Right ventricle myocardium superior (tissue), 1 donor: ENCODE measurements at places on chromosomes 3 and 15. TPM values are rescaled to one million over a fixed set of nuclear protein-coding genes. Genes with fewer than 3 reads are reported as not detected.

The CADPS gene
- 11.3 TPM for total RNA-seq

The SAMMSON gene
- total RNA-seq, result not detected

The EPHA3 gene
- 3.5 TPM for total RNA-seq

The RAB6B gene
- total RNA-seq, result 48.5 TPM

The CPNE4 gene
- total RNA-seq, result 52.3 TPM

The DUSP7 gene
- 23.2 TPM for total RNA-seq

The PPP1R14D gene
- not detected for total RNA-seq

DNA sequence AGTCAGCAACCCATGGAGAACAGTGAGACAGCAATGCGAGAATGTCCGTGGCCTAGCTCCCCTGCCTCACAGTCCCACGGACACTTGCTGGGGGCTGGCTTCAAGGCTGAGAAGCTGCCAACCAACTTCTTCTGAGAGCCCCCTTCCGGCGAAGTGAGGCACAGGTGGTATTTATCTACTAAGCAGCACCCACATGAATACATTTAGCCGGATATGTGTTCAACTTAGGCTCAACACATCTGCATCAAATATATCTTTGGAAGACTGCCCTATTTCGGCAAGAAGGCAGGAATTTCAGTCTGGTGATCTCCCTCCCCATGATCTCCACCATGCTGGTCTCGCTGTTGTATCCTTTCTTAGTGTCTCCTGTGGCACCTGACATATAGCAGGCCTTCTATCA, 340.9 kb upstream of the NR2E3 start:
- no peak for DNase-seq

GRCh38 chr15:42919799-42920518, 619 bp downstream of the TTBK2 start:
- DNase-seq, result peak; percentile 59

GRCh38 chr3:10370429-10370828, 49.5 kb upstream of the SEC13 start:
- DNase-seq, result peak; percentile 38

- peak; percentile 69 for DNase-seq
Observed at GRCh38 chr15:74768771-74769342, 13.0 kb upstream of the CSK start.

DNA sequence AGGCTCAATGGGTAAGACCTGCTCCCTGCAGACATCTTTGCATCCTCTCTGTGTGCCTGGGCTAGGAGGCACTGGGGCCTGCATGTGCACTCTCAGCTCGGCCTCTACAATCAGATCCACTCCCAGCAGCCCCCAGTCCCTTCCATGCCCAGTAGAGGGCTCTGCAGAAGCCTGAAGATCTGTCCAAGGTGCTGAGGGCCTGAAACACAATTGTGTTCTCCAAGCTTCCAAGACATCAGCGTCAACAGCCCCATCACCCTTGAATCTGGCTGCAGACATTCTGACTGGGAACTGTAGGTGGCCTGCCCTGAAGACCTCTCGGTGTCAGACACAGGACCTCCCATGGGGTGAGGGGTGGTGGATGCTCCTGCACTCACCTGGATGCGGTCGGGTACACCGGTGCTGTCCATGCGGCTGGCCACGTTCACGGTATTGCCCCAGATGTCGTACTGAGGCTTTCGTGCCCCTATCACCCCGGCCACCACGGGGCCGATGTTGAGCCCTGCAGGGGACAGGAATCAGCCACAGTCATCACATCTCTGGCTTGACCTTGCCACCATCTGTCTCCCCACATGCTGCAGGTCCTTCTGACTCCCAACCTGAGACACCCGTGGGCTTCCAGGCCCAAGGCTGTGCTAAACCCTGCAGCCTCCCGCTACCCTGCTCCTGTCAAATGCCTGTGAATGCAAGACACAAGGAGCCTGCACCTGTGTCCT, 84.7 kb downstream of the SEC22A start:
- no peak for DNase-seq

- DNase-seq, result no peak
Observed at GRCh38 chr3:109687626-109688025, 350.3 kb upstream of the DPPA4 start.

DNA sequence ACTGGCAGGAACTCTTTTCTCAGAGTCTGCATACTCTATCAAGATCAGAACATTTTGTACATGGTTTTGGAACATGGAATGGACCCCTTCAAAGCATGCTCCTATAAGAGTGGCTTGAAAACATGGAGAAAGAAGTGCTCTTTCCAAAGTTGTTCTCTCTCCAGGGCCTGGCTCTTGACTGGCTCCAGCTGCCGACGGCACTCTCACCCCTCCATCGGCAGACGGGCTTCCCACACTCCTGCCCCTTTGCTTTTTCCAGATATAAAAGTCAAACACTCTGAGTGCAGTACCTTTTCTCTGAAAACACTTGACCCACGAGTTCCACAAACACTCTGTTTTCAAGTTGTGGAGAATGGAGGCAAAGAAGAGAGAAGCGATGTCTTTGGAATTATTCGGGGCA, 72.5 kb upstream of the ONECUT1 start:
- DNase-seq, result no peak

DNA sequence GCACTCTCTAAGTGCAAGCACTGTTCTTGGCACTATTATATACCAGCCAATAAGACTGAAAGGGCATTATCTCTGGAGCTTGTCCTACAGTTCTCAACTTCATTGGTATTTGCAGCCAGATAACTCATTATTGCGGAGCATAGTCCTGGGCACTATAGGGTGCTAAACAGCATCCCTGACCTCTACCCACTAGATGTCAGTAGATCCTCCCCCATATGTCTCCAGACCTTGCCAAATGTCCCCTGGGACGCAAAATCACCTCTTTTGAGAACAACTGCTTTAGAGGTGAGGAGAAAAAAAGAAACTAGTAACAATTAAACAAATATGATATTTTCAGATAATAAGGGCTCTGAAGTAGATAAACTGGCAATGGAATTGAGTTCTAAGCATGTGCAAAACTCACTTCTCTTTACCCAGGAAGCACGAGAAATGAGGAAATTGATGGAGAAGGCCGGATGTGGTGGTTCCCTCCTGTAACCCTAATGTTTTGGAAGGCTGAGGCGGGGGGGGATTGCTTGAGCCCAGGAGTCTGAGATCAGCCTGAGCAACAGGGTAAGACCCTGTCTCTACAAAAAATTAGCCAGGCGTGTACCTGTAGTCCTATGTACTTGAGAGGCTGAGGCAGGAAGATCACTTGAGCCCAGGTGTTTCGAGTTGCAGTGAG, 61.4 kb downstream of the FRMD4B start:
- no peak for DNase-seq

GRCh38 chr3:58691997-58692396, 25.4 kb upstream of the FAM3D start:
- DNase-seq, result no peak

DNA sequence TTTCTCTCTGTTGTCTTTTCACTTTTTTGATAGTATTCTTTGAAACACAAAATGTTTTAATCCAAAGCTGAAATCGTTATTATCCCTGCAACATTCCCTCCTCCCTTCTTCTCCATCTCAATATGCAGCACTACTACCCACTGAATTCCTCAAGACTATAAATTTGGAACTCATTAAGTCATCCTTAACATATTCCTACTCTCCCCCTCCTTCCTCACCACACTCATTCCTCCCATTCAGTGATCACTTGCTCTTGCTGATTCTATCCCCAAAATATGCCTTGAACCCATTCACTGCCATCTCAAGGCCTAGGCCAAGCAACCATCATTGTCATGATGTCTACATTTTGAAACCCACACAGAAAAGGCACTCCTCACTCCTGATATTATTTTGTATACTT, 2.4 kb upstream of the PIK3R4 start:
- DNase-seq, result no peak

- DNase-seq, result no peak
Observed at GRCh38 chr3:71879089-71879488, 94.1 kb upstream of the PROK2 start.

- DNase-seq, result no peak
Observed at GRCh38 chr3:77045686-77046085, 5.8 kb downstream of the ROBO2 start.

- DNase-seq, result no peak
Observed at GRCh38 chr3:173354124-173354523, 43.4 kb upstream of the NLGN1 start.

GRCh38 chr3:111761309-111761795, 97.7 kb upstream of the PHLDB2 start:
- no peak for DNase-seq

DNA sequence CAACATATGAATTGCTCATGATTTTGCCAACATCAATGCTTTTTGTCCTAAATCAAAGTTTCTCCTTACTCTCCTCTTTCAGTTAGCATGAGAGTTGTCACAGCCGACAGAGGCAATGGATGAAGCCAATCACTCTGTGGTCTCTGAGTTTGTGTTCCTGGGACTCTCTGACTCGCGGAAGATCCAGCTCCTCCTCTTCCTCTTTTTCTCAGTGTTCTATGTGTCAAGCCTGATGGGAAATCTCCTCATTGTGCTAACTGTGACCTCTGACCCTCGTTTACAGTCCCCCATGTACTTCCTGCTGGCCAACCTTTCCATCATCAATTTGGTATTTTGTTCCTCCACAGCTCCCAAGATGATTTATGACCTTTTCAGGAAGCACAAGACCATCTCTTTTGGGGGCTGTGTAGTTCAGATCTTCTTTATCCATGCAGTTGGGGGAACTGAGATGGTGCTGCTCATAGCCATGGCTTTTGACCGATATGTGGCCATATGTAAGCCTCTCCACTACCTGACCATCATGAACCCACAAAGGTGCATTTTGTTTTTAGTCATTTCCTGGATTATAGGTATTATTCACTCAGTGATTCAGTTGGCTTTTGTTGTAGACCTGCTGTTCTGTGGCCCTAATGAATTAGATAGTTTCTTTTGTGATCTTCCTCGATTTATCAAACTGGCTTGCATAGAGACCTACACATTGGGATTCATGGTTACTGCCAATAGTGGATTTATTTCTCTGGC, 2.5 kb downstream of the OR4F6 start:
- DNase-seq, result no peak

DNA sequence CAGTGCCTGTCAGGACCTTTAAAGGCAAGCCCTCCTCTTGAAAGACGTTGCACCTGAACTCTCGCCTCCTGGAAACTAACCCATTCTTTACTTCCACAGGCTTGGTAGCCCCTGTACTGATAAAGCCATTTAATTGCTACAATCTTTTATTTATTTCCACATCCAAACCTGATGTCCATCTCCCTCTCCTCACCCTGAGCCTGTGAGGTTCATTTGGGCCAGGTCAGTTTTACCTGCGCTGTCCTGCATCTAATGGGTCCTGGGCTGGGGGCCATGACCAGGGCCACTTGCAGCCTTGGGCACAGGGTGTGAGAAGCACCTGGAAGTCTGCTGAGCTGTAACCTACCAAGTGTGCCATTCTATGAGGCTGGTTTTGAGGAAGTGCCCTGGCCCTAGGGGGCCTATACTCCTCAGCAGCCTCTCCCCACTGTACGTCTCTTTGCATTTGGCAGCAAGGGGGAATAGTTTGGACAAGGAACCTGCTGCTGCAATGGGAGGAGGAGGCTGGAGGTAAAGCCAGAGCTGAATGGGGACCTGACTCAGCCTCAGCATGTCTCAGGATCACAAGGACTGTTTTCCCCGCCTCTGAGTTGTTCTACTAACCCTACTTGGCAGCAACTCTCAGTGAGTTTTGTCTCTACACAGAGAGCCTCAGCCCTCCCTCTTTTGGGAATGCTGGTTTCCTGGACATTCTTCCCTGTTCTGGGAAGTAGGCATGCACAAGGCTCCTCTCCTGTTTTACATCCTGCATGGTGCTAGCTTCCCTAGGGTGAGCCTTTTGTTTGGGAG, 53.8 kb downstream of the WDR76 start:
- no peak for DNase-seq

DNA sequence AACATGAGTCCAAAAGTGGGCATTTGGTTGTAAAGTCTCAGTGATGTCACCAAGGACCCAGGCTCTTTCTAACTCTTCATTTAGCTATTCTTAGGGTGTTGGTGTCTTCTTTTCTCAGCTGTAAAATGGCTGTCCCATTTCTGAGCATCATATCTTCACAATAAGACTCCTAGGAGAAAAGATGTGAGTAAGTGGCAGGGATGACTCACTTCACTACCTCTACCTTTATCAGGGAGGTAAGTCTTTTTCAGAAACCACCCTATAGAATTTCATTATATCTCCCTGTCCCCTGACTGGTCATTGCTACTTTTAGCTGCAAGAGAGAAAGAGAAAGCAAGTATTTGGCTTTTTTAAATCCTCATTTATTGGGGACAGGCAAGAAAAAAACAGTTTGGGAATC, 300.2 kb upstream of the RBMS3 start:
- no peak for DNase-seq

DNA sequence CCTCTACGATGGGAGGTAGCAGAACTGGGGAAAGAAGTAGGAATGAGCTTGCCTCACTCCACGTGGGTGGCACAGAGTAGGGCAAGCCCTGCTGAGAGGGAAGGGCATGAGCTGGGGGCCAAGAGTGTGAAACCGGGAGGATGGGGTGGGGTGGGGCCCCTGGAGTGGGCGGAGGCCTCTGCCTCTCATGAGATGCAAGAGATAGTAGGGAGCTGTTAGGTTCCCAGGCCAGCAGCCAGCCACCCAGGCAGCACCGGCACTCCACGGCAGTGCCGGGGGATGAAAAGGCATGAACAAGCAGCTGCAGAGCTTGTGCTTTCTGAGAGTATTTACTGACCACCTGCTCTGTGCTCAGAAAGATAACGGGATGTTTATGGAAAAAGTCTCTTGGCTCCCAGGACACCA, 24.4 kb upstream of the PLA2G4E start:
- no peak for DNase-seq

DNA sequence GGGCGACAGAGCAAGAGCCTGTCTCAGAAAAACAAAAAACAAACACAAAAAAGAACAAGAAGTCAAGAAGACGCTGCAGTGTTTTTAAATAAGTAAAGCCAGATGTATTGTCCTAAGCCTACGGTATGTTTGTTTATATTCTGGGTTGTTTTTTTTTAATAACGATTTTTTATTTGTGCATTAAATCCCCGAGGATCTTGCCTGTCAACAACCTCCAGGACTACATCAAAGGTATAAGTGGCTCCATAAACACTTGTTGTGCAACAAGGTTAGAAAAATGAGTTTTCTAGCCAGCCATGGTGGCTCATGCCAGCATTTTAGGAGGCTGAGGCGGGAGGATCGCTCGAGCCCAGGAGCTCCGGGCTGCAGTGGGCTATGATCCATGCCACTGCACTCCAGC, 26.1 kb downstream of the ITGB5 start:
- DNase-seq, result no peak

DNA sequence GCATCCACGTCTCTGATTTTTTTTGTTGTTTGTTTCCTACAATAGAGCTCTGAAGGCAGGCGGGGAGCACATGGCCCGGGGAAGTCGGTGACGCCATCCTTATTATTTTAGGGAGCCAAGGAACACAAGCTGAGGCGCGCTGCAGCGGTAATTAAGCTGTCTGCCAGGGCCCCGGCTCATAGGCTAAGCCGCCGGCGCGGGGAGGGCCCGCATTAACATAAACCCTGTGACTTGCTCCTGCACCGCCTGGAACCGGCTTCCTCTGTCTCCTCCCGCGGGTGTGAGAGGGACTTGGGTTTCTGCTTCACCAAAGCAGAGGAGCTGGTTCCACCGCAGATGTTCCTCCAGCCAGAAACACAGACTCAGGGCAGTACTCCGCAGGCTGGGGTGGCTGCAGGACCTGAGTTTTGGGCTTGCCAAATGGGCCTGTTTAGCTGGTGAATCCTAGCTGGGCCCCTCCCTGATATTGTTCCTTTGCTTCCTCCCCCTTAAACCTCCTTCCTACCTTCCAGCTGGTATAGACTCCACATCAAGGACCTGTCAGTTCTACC, 25.3 kb downstream of the ANP32A start:
- DNase-seq, result peak; percentile 95

- no peak for DNase-seq
Observed at GRCh38 chr3:173501931-173502489, 104.5 kb downstream of the NLGN1 start.
